Testis (tissue), 5 donors: ENCODE measurements at places on chromosomes 1 and 21. TPM values are rescaled to one million over a fixed set of nuclear protein-coding genes. Genes with fewer than 3 reads are reported as not detected.

The MYBPH gene
- 0.16 TPM for total RNA-seq

The DRAXIN gene
- total RNA-seq, result 0.79 TPM

The NID1 gene
- total RNA-seq, result 18.8 TPM

The TDRD5 gene
- total RNA-seq, result 30.5 TPM

The TEX38 gene
- total RNA-seq, result 362 TPM

The NOS1AP gene
- 4.1 TPM for total RNA-seq

The S100A7 gene
- not detected for total RNA-seq

GRCh38 chr1:172605641-172606040 lies 53.3 kb upstream of the FASLG start:
- DNase-seq, result no peak

DNA sequence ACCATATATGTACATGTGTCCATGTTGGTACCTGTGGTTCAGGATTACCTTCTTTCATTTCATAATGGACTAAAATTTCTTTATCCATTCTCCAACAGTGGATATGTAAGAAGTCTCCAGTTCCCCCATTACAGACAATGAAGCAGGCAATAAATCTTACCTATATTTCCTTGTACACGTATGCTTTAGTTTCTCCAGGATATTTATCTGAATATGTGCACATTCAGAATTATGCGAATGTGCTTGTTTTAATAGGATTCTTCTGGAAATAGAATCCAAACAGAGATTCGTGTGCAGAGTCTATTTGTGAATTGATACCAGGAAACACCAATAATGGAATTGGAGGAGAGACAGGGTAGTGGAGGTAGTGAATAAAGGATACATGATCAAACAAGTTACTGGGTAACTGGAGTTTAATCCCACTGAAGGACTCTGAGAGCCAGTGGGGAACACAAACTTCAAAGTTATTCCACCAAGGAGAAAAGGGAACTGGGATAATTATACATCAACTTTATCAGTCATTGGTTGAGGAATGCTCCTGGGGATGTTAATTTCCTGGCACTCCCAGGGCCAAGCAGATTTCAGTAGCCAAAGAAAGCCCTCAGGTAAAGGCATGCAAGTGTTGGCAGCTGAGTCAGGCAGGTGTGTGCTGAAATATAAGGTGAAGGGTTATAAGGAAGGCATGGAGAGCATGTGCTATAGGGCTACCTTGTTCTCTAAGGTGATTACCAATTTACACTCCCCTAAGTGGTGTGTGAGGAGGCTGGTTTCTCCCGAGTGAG lies 374.9 kb upstream of the PBX1 start:
- no peak for DNase-seq

DNA sequence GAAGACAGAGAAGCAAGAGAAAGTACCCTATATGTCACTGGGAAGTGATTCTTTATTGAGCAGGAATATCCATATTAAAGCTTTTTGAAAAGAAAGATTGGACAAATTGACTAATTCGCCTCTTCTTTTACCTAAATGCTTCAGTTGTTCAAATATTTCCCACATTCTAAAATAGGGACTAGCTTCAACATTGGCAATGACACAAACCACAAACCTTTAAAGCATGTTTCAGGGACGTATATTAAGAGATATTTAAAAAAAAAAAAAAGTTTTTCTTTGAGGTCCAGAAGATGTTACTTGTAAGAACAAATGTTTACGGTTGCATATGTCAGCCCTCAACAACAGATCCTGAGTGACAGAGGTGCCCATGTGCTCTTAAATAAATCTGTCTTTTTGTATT lies 235.0 kb upstream of the NFIA start:
- DNase-seq, result no peak

DNA sequence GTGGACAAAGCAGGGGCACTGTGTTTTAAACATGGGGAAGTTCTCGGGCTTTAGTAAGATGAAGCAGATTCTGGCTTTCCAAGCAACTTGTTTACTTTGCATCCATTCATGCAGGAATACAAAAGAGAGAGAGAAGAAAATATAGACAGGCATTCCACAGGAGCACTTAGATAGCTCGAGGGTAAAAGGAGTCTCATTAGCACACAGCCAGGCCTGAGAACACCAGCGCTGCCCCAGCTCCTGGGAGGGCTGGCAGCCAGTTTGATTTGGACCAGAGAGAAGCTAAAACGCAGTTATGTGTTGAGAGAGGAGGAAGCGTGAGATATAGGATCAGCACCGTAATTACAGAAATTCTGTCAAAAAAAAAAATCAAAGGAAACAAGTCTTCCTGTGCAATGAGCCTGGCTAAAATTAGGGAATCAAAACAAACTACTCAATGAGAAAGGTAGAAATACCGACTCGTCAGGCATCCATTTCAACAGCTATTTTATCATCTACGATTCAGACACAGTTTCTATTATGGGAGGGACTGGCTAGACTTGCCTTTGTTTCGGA lies 68.2 kb downstream of the CLSTN1 start:
- DNase-seq, result no peak
